ENCODE measurements at places on chromosomes 7 and 10.

GRCh38 chr7:136009488-136010079 is 32.4 kb upstream of the MTPN start:
- DNase-seq = no peak

GRCh38 chr10:23533212-23533611 is 94.3 kb downstream of the OTUD1 start:
- DNase-seq = no peak

DNA sequence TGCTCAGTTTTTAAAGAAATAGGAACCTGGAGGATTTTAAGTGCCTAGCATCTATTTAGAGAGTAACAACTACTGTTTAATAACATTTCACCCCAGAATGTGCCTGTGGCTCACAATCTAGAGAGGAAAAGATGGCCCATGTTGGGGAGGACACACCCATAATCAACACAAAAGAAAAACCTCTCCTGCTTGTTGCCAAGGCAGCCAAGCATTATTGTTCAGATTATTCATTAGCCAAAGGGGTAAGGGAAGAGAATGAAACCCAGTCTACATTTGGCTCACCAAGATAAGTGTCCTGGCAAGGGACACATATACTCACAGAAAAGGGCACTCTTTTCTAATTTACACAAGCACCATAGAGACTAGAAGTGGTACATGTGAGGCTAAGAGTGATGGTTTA is 17.7 kb upstream of the IFIT1B start:
- DNase-seq = no peak

GRCh38 chr7:108314049-108314448 is 142.2 kb downstream of the NRCAM start:
- no peak for DNase-seq

DNA sequence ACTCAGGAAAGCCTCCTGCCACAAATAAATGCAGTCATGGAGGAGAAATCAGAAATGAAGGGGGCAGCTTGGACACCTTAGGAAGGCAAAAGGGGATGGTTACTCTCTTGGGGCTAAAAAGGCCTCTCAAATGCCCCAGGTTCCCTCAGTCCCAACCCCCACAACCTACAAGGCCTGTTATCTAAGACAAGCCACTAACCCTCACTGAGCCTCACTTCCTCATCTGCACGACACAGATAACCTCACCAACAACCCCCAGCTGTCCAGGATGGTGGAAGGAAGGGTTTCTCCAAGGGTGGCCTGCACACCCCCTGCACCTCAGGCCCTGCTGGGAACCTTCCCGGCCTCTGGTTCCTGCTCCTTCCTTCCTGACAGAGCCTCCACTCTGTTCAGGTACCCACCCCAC is 29.2 kb downstream of the SORBS1 start:
- no peak for DNase-seq

GRCh38 chr10:6153845-6154244 is 48.9 kb upstream of the PFKFB3 start:
- no peak for DNase-seq

DNA sequence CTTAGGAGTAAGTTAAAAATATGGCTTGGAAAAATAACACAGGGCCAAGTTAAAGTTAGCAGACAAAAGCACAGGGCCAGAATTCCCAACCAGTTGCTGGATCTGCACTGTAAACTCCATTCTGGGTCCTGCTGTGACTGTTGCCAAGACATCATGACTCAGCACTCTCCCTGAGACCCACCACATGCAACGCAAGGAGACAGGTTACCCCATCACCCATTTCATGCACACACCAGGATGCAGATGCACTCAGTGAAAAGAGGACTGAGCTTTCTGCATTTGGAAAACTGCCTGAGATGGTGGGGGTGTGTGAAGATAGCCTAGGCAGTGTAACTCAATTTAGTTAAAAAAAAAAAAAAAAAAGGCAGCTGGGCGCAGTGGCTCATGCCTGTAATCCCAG is 97.6 kb upstream of the ZNF438 start:
- no peak for DNase-seq

DNA sequence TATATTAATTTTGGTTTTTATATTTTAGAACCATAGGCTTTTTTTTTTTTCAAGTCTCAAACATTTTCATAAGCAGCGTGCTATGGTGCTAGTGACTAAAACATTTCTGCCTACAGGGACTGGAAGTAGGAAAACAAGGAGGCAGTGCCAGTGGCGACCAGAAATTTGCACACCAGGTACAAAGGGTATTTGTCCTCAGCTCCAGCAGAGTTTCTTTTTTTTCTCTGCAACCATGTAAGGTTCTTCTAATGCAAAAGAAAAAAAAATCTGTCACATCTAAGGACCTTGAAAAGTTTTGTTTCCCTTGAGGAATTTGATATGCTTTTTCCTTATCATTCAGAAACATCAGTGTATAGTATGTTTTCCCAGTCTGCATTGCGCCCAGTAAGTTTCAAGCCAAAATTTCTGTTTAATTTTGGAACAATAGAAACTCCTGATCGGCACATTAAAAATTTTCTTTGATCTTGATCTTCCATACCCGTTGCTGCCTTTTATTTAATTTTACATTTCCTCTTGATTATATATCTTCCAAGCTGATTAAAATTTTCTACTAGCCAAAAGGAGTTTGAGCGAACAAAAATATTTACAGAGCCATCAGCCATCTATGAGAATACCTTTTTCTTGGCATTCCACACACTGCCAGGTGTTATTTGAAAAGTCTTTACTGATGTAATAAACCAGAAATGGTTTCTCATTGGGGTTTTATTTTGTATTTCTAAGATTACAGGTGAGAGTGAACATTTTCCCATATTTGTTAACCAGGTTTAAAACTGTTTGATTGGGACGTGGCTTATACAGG is 956 bp upstream of the KLHDC10 start:
- DNase-seq = no peak

GRCh38 chr7:142608630-142609428 is 140.4 kb upstream of the PRSS1 start:
- DNase-seq = no peak

DNA sequence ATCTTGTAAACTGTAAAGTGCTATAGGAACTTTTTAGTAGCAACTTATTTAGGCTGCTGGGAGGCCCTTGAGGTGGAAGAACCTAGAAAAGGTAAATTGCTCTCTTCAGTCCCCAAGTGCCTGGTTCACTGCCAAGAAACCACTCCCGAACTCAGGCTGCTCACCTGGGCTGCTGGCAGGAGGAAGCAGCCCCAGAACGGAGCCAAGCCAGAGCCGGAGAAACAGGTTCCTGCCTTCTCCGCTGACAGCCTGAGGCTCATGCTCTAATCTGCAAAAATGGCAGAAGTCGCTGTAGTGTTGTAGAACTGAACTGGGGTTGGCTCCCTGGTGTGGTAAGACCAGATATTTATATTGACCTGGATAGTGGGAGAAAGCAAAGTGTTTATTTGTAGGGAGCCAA is 136.0 kb downstream of the CUL2 start:
- DNase-seq = no peak

DNA sequence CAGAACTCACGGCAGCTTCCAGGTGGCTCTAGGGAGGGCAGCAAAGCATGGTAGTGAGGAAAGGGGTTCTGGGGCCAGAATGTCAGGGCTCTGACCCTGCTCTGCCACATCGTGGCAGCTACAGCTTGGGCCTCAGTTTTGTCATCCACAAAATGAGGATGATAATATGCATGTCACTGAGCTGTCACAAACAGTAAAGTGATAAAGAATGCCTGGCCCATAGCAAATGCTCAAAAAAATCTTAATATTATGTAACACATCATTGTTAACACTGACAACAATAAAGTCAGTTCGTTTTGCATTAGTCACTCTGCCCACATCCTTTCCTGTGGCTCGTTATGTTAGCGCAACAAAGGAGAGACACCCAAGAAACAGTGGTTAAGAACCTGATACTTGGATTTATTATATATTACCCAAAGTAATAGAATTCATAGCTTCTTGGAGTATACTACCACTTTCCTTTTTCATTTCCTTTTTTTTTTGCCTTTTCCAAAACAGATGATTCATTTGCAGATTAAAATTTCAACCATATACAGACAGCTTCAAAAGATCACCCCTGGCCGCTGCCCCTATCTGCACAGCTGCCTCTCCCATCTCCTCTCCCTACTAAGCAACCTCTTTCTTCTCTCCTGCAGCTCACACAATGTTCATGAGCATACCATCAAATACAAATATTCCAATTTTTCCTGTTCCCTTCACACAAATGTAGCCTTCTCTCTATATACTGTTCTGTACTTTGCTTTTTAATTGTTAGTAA is 45.5 kb upstream of the DDC start:
- no peak for DNase-seq

DNA sequence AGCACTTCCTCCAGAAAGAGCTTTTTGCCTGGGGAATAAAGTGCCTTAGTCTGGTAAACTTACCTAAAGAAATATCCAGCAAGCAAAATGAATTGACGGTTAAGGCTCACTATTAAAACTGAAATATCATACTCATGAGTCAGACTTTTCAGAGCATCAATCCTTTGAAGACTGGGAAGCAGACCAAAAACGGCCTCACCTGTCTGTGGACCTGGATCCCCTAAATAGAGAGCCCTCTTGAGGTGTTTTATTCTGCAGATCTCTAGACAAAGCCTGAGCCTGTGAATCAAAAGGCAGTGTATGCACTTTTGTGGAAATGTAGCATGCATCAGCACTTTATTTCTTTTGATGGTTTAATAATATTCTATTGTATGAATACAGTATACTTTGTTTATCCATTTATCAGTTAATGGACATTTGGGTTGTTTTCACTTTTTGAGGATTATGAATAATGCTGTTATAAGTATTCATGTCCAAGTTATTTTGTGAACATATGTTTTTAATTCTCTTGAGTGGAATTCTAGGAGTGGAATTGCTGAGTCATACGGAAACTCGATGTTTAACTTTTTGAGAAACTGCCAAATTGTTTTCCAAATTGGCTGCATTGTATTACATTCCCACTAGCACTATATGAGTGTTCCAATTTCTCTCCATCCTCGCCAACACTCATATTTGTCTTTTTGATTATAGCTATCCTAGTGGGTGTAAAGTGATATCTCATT is 449.0 kb upstream of the IGFBP3 start:
- DNase-seq = no peak

DNA sequence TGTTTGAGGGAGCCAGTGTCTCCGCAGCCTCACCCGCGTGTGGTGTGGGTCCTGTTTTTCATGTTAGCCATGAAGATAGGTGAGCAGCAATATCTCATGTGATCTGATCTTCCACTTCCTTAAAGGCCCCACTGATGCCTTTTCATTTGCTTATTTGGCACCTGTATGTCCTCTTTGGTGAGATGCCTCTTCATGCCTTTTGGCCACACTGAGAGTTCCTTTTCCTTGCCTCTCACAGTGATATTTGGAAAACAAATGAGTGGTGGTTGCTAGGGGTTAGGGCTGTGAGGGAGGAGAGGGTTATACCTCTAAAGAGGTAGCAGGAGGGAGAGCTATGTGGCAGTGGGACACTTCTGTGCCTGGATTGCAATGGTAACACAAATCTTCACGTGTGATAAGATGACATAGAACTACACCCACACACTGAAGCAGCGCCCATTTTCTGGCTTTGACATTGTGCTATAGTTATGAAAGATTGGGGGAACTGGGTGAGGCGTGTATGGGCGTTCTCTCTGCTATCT is 90.4 kb upstream of the TNS3 start:
- DNase-seq = no peak

- DNase-seq = no peak
Measured at GRCh38 chr10:126646110-126646509, 24.4 kb downstream of the C10orf90 start.

- no peak for DNase-seq
Measured at GRCh38 chr7:12674861-12675260, 12.6 kb upstream of the ARL4A start.

- no peak for DNase-seq
Measured at GRCh38 chr10:8618834-8619233, 564.3 kb downstream of the GATA3 start.

DNA sequence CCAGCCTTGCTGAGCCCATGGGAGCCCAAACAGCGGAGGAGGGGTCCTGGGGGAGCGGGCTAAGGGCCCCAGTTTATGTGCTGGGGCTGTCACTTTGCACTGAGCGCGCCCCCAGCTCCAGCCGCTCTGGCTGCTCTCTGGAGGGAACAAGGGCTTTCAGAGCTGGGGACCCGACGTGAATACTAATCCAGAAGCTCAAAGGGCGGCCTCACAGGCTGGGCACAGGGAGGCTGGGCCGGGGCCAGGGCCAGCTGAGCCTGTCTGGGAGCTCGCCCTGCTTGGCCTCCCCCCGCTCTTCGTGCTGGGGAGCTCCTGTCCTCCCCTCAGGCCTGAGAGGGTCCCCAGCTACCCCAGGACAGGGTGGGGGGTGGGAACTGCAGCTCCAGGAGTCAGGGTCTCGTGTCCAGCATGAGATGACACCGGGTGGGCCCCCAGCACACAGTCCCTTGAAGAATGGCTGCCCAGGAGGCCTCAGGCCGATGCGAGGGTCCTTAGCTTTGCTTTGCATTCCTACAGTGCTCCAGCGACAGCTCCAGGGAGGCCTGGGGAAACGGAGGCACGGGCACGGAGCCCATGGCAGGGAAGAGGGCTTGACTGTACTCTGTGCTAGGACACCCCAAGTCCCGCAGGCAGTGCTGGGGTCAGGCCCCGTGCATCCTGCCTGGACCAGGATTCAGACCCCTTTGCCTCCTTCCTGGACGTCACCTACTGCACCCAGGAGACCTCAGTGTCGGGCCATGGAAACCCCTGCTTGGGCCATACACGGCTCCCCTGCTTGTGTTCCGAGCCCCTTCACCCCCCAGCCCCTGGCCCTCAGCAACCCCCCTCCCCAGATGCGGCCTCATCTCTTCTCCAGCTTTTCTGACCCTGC is 5.8 kb upstream of the AMZ1 start:
- no peak for DNase-seq

All from stimulated activated CD8-positive, alpha-beta memory T cell treated with anti-CD3 and anti-CD28 coated beads, Interleukin-4, amount 100 ng/mL, for 24 hours (primary cell).